ENCODE measurements at places on chromosomes 2 and 18. TPM values are rescaled to one million over a fixed set of nuclear protein-coding genes. Genes with fewer than 3 reads are reported as not detected.

RBM44 gene
- total RNA-seq, result 1.3 TPM

TXNDC2 gene
- total RNA-seq, result 0.22 TPM

RAB6D gene
- 0.10 TPM for total RNA-seq

KRTCAP3 gene
- total RNA-seq, result 0.48 TPM

NXPH2 gene
- not detected for total RNA-seq

RGPD5 gene
- total RNA-seq, result 81.5 TPM

UGT1A3 gene
- not detected for total RNA-seq

TYMS gene
- 1.2 TPM for total RNA-seq

SRD5A2 gene
- total RNA-seq, result 0.06 TPM

MAP3K20 gene
- 71.8 TPM for total RNA-seq

UGT1A8 gene
- total RNA-seq, result not detected

GPR45 gene
- total RNA-seq, result not detected

IKZF2 gene
- 7.6 TPM for total RNA-seq

RNF125 gene
- total RNA-seq, result 15.8 TPM

UGT1A5 gene
- total RNA-seq, result not detected

LRRFIP1 gene
- total RNA-seq, result 144 TPM

AGXT gene
- total RNA-seq, result 0.32 TPM

CREG2 gene
- not detected for total RNA-seq

SLC16A14 gene
- 2.5 TPM for total RNA-seq

FANCL gene
- total RNA-seq, result 12.8 TPM

GPR35 gene
- 1.9 TPM for total RNA-seq

SRBD1 gene
- total RNA-seq, result 11.7 TPM

ITGB6 gene
- not detected for total RNA-seq

DCDC2C gene
- not detected for total RNA-seq

SCN7A gene
- 0.42 TPM for total RNA-seq

STEAP3 gene
- 15.2 TPM for total RNA-seq

POLR1A gene
- total RNA-seq, result 43.6 TPM

RETSAT gene
- 554 TPM for total RNA-seq

NT5C1B gene
- total RNA-seq, result not detected

TFCP2L1 gene
- 3.1 TPM for total RNA-seq

UCN gene
- 1.0 TPM for total RNA-seq

Data from mesenteric fat pad (tissue), 1 donor.